ENCODE measurements at places on chromosomes 2 and 18. TPM values are rescaled to one million over a fixed set of nuclear protein-coding genes. Genes with fewer than 3 reads are reported as not detected.

The ERMN gene
- total RNA-seq: not detected

The FBXO15 gene
- total RNA-seq: 0.38 TPM

The EIF2B4 gene
- 32.5 TPM for total RNA-seq

The RBKS gene
- 2.3 TPM for total RNA-seq

The C2orf80 gene
- total RNA-seq: not detected

The ZNF407 gene
- total RNA-seq: 13.9 TPM

The LYG2 gene
- not detected for total RNA-seq

The ZNF521 gene
- 14.9 TPM for total RNA-seq

The SULT1C4 gene
- total RNA-seq: 1.2 TPM

The KCNK3 gene
- total RNA-seq: 1.0 TPM

The GPR17 gene
- not detected for total RNA-seq

The NXPH2 gene
- not detected for total RNA-seq

The IKZF2 gene
- 6.2 TPM for total RNA-seq

The SLC35F6 gene
- total RNA-seq: 36.5 TPM

The TEX44 gene
- total RNA-seq: not detected

The FEV gene
- not detected for total RNA-seq

The ELOA2 gene
- total RNA-seq: not detected

The TMEM198 gene
- total RNA-seq: 1.9 TPM

The TRPM8 gene
- total RNA-seq: not detected

The TWIST2 gene
- 8.2 TPM for total RNA-seq

The MC4R gene
- not detected for total RNA-seq

The MAP3K19 gene
- total RNA-seq: not detected

The IL1RN gene
- total RNA-seq: 2.1 TPM

The COPS9 gene
- total RNA-seq: 143 TPM

The FAM117B gene
- total RNA-seq: 3.5 TPM

The DYTN gene
- total RNA-seq: not detected

The AOX1 gene
- 7.9 TPM for total RNA-seq

The SERPINB4 gene
- not detected for total RNA-seq

The GPR45 gene
- not detected for total RNA-seq

The RTP5 gene
- not detected for total RNA-seq

The CD8B gene
- 1.6 TPM for total RNA-seq

The POTEJ gene
- not detected for total RNA-seq

The PSMA8 gene
- not detected for total RNA-seq

The TSPYL6 gene
- not detected for total RNA-seq

The CNGA3 gene
- not detected for total RNA-seq

The TEKT4 gene
- not detected for total RNA-seq

The ATP5F1A gene
- total RNA-seq: 3,149 TPM

The C18orf63 gene
- not detected for total RNA-seq

The IL1R2 gene
- total RNA-seq: 1.5 TPM

The SPP2 gene
- total RNA-seq: not detected

The RABL2A gene
- total RNA-seq: 2.9 TPM

The NETO1 gene
- 0.09 TPM for total RNA-seq

The ZNG1B gene
- 30.5 TPM for total RNA-seq

The ST8SIA3 gene
- total RNA-seq: not detected
